ENCODE measurements at places on chromosomes 5 and 9.

- DNase-seq = no peak
Observed at GRCh38 chr9:137286975-137287383, 9.5 kb downstream of the TOR4A start.

DNA sequence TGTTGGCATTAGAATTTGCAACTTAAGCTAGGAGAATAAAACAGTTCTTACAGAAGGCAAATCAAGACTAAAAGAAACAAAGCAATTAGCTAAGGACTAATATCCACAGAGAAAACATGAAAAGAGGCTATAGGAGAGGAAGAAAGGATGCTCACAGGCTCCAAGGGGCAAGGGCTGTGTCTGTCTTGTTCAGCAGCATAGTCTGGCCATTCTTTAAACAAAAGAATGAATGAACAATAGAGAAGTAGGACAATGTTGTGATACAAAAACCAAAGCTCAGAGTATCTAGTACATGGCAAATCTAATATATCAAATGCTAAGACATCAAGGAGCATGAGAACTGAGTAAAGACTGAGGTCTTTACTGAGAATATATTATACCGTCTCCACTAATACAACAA lies 39.5 kb downstream of the PLPP1 start:
- no peak for DNase-seq

DNA sequence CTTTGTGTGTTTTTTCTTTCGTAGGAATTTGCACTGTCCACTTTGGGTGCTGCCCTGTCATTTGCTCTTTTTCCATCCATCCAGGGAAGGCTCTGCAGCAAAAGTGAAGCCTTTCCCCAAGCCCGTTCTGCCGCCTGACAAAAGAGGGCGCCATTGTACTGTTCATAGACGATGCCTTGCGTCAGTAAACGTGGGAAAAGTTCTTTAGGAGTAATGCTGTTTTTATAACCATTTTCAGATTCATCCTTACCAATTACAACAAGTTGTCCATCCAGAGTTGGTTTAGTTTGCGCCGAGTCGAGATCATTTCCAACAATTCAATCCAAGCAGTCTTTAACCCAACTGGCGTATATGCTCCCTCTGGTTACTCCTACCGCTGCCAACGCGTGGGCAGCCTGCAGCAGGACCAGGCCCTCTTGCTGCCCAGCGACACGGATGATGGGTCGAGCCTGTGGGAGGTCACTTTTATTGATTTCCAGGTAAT lies 34.3 kb upstream of the RPS23 start:
- peak; percentile 37 for DNase-seq

GRCh38 chr5:135498637-135498995 lies 37.1 kb downstream of the NEUROG1 start:
- DNase-seq = no peak

DNA sequence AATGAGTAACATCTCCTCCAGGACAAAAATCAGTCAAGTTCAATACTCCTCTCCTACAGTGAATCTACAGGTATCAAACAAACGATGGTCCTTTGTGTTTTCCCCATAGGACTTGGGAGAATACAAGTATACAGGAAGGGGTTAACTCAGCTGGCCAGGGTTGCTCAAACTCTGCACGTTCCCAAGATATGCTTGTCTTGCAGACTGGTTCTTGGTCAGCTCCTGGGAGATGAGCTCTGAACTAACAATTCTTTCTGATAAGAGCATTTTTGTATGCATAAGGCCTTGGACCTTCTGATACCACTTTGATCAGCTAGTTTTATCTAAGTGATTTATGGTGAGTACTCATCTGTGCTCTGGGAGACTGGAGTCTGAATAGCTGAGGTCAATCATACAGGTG lies 42.1 kb downstream of the LOX start:
- DNase-seq = no peak

DNA sequence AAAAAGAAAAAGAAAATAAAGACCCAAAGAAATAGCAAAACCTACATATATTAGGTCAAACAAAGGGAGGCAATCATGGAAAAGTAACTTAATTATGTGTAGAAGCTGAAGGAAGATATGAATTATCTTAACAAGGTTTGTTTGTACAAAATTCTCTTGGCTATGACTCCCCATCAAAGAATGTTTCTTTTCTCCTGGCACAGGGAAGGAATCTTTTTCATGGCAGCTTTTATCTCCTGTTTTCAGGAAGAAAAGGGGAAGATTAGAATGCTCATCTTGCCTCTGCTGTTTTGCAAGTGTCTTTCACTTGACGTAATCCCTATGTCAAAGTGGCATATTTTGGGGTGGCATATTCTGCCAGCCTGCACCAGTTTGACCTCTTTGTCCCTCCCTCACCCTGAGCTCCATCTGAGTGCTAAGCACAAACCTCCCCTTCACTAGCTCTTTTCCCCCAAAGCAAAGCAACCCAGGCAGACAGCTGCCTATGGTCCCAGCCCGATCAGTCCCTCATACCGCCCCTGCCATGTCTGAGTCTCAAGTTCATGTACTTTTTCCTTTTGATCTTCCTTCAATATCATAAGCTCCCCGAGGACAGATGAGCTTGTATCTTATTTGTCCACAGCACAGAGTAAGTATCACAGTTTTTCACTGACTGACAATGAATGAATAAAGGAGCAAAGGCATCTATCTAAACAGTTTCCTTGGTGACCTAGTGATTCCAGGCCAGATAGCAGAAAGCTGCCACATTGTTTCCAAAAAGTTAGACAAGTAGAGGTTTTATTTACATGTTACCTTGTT lies 242.8 kb upstream of the ANKRD55 start:
- DNase-seq = no peak

- no peak for DNase-seq
Observed at GRCh38 chr9:128024761-128025308, 42.3 kb downstream of the NAIF1 start.

DNA sequence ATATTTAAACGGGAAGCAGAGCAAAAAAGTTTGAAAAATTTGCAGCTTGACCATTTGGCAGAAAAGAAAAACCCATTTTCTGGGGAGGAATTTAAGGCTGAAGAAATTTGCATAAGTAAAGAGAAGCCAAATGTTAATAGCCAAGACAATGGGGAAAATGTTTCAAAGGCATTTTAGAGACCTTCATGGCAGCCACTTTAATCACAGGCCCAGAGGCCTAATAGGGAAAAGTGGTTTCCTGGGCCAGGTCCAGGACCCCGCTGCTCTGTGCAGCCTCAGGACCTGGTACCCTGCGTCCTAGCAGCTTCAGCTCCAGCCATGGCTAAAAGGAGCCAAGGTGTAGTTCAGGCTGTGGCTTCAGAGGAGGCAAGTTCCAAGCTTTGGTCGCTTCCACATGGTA lies 507.3 kb downstream of the SLCO4C1 start:
- DNase-seq = no peak

DNA sequence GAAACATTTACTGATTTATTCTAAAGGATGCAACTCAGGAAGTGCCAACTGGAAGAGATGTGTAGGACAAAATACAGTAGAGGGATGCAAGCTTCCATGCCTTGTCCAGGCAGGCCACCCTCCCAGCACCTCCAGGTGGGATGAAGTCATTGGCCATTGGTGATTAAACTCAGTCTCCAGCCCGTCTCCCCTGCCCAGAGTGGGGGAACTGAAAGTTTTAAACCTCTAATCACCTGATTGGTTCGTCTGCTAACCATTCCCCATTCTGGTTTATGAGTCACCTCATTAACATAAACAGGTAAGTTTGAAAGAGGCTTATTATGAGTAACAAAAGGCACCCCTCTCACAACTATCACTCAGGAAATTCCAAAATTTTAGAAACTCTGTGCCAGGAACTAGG lies 8.1 kb downstream of the TNFAIP8 start:
- DNase-seq = no peak

- peak; percentile 55 for DNase-seq
Observed at GRCh38 chr5:76641514-76642120, 18.4 kb upstream of the F2RL2 start.

DNA sequence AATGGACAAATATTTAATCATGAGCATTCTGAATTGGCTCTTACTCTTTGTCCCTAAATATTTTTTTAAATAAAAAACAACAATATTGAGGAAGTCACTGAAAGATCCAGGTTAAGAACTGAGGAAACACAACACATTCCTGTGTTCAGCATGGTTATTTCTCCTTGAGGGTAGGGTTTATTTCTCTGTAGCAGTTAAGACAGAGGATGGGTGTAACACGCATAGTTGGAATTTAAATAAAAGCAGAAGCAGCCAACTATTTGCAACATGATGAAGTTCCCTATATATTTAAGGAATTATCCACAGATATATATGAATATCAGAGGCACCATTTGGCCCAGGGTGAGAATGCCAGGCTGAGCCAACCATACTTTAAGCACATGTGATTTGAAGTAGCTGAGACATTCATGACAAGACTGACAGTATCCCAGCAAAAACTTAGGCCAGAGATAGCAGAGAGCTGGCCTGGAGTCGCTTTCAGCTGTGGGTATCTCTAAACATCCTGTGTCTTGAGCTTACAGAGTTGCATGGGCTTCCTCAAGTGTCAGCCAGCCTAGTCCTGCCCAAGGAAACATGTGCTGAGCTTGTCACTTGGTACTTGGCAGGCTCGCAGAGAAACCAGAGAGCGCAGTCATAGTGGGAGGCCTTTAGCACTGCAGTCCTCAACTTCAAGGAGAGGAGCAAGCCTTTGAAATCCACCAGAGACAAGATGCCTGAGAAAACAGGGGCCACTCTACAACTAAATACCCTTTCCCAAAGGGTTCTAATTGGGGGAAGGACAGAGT lies 43.6 kb downstream of the SEMA5A start:
- DNase-seq = no peak

DNA sequence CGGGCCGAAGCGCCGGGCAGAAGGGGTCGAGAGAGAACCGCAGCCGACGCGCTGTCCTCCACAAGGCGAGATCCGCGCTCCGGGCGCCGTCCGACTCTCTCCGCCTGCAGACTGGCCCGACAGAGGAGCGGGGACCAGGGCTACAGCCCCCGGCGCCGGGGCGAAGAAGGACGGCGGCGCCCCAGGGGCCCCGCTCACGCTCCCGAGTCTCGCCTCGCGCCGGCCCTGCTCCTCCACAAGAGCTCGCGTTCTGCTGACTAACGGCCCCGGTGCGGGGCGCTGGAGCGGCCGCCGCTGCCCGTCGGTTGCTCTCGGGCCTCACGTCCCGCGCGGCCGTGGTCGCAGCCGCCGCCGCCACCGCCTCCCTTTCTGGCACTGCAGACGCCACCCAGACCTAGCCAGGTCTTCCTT lies 338 bp downstream of the ABHD17B start:
- DNase-seq = no peak

DNA sequence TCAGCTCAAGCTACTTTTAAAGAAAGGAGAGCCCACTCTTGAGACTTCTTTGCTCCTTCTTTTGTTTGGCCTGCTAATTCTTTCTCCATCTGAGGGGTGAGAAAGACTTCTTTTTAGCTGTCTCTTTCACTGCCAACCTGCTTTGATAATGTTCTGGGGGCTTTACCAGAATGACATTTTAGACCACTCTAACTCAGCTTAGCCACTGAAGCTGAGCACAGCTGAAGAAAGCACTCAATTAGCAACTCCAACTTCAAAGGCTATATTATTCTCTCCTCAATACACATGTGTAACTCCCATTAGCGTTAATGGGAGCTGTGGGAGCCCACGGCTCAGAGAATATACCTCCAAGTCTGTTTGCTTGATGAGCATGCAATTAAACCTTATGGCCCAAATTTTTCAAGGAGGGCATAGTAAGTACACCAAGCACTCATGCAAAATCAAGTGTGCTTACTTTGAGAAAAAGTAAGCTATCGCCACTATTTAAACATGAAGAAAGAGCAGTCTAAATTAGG lies 815.4 kb upstream of the DMAC1 start:
- DNase-seq = no peak

Data from stimulated activated CD4-positive, alpha-beta T cell treated with anti-CD3 and anti-CD28 coated beads, TNF-alpha, amount 100 ng/mL, for 24 hours (primary cell).